ENCODE measurements at places on chromosomes 5 and 9.

- DNase-seq, result no peak
Measured at GRCh38 chr5:136103118-136103517, 29.5 kb upstream of the SMAD5 start.

DNA sequence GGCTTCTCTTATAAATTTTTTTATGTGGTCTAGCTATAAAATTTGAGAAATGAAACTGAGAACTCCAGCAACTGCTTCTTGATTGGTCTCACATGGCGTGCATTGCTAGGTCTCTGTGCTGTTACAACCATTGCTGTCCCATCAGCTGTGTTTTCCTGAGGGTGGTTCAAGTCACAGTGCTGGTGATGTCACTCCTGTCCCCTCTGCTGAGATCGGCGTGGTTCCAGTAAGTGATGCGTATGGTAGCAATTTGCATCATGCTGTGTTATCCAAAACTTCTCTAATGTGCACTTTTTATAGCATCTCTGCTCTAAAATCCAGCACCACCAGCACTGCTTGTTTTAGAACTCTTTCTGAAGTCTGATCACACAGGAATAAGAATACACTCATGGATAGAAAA is 112.6 kb upstream of the ZNF608 start:
- DNase-seq, result peak; percentile 82

DNA sequence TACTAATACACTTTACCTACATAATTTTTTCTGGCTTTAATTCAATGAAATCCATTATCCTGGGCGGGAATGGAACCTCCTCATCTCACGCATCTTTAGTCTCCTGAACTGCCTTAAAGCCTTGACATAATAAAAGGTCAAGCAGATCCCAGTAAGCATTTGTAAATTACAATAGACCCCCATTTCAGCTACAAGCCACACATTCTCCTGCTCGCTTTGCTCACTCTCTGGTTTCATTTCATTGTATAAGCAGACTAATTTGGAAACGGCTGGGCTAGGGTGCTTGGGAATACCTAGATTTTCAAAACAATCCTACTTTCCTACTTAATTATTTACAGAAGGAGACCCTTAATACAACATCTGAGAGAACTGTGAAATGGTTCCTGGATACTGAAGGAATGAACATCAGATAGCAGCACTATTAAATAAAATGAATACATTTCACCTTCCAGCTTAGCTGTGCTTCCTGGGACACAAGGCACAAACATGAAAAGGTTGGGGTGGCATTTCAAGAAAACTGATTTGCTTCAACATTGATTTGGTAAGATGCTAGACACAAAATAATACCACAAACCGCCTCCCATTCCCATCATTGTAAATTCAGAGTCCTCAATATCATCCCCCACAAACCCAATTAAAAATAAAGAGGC is 1.5 kb downstream of the JAKMIP2 start:
- DNase-seq, result no peak

GRCh38 chr9:130955947-130956621 is 17.0 kb upstream of the FIBCD1 start:
- no peak for DNase-seq

DNA sequence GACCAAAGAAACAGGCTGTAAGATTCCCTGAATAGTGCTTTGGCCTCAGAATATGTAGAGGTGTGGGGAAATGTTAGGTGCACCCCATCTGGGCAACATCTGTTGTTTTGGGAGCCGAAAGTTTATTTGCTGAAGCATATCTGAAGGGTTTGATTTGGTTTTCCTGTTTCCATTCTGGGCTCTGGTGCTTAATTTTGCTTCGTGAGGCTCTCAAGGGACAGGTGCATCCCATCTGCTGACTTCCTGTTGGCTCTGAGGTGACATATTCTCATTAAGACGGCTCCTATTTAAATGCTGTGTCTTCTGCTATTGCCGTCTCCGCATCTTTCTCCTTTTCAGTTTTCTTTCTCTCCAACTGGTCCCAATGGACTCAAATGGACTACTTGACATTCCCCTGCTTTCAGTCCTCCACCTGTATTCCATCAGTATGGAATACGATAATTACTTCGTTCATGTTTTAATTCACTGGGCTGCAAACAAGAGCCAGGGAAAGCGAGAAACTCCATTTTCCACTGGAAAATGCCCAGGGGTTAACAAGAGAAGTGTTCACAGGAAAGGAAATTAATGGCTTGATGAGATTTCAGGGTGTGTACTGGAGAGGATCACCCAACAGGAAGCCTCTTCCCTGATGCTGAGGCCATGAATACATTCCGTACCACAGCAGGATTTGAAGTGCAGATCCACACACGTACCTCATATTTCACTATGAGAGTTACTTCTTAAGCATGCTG is 104.0 kb downstream of the MTX3 start:
- DNase-seq, result no peak

GRCh38 chr5:53335115-53335514 is 145.3 kb upstream of the FST start:
- peak; percentile 25 for DNase-seq

DNA sequence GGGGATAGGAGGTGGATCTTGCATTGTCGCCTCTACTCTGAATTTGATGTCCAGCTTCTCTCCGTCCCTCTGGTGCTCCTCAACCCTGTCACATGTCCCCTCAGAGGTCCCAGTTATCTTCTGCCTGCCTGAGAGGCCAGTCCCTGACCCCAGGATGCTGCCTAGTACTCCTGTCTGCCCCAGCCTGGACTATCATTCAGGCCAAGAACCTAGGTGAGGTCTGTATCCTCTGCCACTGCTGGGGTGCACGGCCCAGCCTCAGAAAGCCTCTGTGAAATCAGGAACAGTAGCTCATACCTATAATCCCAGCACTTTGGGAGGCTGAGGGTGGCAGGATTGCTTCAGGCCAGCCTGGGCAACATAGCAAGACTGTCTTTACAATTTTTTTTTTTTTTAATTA is 8.6 kb downstream of the SPINK4 start:
- DNase-seq, result no peak

DNA sequence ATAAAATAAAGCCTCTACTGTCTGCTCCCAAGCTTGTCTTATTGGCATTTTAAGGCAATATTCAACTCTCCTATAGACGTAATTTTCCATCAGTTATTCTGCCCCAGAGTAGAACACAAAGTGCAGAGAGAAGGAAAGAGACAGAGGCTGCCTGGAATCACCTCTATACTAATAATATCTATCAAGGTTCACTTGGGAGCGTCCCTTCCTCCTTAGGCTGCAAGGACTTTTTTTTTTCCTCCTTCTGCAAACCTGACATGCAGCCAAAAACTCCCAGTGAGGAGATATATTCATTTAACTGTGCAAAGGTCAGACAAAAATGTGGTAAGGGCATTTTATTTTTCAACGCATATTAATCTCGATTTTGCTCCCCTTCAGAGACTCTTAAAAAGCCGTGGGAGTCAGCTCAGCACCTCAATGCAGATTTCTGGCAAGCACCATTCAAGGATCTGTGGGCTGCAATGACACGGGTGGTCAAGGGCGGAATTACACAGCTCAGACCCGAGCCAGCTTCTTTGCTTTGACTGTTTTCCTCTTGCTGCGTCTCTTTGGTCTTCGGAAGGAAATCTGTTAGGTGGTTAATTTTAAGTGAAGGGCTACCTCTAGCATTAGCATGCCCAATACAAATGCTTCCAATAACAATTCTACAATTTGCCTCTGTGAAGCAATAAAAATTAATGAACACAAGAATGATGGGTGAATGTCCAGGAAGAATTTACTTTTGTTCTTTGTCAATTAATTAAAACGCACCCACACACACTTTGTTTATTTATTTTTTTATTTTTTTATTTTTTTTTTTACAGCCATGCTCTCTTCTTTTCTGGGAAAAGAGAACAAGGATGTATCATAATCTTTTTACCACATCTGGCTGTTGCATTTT is 587.7 kb upstream of the GRAMD2B start:
- DNase-seq, result peak; percentile 30

- no peak for DNase-seq
Measured at GRCh38 chr9:134188386-134189144, 24.2 kb upstream of the RNU6ATAC start.

Measured in MV-4-11 (cell line).